ENCODE measurements at places on chromosomes 6 and 20.

DNA sequence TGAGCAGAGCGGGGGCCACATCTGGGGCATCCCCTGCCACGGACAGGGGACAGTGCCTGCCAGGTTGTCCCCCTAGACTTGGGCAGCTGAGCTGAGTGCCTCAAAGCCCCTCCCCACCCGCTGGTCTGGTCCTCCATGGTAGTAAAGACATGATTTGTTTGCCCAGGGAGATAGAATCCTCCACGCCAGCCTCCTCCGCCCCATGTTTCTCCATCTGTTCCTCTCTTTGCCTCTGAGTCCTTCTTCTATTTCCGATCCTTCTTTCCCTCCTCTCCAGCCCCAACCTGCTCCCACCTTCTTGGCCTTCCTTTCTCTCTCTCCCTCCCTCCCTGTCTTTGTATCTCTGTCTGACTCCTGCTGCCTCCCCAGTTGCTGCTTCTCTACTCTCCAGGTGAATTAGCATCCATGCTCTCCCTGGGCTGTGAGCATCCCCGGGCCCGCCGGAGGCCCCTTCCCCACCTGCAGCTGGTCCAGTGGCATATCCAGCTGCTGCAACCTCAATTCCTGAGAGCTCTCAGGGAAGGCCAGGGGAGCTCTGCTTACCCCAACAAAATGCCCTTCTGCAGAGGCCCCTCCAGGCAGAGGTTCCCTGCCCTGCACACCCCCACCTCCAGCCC lies 45.8 kb downstream of the CPNE5 start:
- DNase-seq: no peak

- no peak for DNase-seq
Observed at GRCh38 chr6:66103354-66103753, 396.3 kb upstream of the EYS start.

DNA sequence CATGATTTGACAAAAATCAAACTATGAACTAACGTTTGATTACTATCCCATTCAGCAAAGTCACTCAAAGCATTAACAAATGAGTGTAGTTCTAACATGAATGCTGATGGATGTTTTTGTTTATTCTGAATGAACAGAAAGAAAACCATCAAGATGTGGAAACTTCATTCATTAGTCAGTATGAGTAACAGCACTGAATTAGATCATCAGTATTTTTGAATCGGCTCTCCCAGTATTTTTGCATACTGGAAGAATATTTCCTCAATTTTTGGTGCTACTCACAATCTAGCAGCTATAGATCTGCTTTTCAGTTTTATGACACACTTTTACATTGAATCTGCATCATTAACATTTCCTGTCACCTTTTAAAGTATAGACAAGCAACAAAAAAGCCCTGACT lies 63.8 kb upstream of the CD83 start:
- DNase-seq: no peak

DNA sequence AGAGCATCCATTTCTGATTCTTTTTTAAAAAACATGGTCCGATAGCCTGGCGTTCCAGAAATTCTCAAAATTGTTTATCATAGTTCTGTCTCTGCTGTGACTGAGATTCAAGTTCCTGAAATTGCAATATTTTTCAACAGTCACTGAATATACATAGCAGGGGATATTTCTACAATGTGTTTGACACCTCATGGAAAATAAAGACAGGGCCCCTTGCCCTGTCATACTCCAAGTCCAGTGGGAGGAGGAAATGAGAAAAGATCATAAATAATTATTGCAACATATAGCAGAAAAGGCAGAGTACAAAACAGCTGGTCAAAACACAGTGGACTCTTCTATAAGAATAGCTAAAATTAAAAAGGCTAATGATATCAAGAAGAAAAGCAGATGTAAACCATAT lies 234.8 kb upstream of the SPTLC3 start:
- DNase-seq: no peak

GRCh38 chr20:39985271-39985827 lies 703.7 kb downstream of the MAFB start:
- DNase-seq: no peak

- DNase-seq: no peak
Observed at GRCh38 chr6:166512567-166512966, 73.9 kb downstream of the RAMACL start.

GRCh38 chr6:90144396-90144795 lies 152.2 kb downstream of the BACH2 start:
- DNase-seq: no peak

DNA sequence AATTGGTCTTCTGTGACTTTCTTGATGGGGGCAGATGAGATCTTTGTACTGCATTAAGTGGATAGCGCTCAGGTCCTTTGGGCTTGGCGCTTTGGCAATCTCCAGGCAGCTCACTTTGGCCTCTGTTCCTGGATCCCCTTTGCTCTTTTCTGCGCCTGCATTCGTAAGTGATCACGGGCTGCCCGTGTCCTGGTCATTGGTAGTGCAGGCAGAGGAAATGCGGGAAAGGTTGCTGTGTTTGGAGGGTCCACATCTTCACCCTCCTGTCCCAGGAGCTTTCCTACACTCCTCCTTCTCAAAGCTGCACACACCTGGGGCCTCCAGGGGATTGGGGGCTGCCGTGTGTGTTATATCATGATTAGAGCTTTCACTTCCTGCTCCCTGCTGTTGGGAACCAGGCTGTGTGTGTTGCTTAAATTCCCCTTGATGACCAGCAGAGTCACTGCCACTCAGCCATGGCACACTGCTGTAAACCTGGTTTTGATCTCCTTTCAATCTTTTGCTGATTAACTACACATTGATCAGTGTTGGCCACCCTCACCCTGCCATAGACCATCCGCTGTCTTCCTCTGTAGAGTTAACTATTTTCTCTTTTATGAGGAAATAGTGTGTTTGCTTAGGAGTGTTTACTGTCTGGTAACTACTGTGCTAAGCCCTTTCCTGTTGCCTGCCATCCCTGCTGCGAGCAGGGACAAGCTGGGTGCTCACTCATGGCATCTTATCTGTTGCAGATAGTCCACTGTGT lies 13.0 kb upstream of the SNHG17 start:
- DNase-seq: no peak

- no peak for DNase-seq
Observed at GRCh38 chr6:14849185-14849584, 396.7 kb upstream of the JARID2 start.

DNA sequence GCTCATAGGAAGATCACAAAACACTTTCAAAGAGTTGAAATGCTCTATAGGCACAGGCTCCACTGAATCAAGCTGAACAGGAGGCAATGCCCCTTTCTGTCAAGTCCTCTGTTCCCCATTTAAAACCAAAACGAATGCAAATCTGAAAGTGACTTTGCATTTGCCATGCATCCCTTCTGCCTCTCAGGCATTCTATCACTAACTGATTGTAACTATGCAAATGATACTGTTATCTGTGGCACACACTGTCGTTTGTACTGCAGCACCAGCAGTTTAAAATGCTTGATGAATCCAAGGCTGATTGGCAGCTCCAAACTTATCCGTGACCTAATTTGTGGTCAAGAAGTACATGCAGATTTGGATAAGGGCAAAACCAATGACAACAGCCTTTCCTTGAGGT lies 1067.5 kb upstream of the MAP3K7 start:
- no peak for DNase-seq

DNA sequence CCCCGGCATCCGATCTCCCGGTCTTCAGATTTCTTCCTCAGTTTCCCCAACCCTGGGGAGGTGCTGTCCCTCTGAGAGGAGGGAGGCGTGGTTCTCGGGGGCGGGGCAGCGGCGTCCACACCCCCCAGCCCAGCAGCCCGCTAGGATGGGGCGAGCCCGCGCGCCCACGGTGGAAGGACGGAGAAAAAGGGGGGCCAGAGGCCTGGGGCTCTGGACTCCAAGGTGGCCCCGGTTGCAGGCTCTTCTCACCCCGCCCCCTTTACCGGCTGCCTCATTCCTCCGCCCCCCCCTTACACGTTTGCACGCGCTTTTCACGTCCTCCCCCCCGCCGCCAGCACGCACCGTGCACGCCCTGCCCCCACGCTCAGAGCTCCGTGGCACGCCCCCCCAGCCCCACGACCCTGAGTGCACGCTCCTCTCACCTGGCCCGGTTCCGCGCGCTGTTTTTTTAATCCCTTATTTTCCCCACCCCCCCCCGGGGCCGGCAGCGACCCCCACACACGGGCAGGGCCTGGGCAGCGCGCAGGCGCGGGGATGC lies 402 bp downstream of the ZBTB12 start:
- peak; percentile 59 for DNase-seq

DNA sequence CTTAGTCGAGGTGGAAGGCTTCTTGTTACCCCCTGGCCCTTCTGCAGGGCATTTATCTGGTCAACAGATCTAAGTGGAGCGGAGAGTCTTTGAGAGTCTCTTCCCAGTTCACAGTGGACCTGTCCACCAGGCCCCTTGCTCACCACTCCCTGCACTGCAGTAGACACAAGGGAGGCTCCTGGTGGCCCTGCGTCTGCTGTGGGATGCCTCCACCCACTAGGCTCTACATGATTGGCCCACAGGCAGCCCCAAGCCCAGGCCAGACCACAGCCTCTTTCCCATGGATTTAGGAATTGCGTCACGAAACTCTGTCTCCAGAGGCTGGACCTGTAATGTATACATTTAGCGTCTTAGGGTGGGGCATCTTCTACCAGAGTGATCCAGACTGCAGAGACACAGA lies 28.4 kb downstream of the TBC1D7 start:
- DNase-seq: no peak

DNA sequence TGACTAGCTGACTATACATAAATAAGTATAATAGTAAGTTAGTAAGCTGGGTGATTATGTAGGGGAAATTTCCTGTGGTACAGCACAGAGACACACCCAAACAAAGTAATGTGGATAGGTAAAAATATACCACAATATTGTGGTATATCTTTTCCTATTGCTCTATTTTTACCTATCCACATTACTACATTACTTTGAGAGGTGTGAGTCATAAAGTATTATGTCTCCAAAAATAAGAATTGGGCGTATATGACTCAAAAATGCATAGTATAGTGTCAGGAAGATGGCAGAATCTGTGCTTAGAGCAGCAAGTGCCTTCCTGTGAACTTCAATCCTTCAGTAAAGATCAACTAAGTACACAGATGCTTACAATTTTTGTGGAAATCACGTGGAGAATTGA lies 2.7 kb upstream of the SIRPG start:
- no peak for DNase-seq

DNA sequence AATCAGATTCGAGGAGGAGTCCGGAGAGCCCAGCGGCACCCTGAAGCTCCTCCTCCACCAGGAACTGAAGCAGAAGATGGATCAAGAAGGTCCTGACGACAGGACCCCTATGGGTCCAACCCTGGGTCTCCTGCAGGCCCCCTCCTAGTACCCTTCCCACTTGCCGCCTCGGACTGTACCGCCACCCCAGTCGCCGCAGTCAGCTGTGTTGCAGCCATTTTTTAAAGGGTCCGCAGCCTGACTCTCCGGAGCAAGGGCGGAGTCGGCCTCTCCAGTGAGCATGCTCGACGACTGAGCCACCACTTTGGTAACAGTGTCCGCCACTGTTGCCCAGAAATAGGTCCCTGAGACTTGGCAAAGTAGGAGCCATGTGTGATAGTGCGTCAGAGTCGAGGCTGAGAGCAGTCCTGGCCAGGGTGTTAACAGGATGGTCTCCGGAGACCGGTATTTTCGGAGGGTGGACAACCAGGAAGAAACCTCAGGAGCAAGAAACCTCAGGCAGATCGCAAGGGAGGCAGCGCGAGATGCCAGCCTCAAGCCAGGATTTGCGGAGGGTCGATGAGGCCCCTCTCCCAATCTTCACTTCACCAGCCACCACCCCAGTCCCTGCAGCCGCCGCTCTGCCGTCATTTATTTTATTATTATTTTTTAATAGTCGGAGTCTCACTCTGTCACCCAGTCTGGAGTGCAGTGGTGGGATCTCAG lies 294.6 kb upstream of the ZNF337 start:
- no peak for DNase-seq

DNA sequence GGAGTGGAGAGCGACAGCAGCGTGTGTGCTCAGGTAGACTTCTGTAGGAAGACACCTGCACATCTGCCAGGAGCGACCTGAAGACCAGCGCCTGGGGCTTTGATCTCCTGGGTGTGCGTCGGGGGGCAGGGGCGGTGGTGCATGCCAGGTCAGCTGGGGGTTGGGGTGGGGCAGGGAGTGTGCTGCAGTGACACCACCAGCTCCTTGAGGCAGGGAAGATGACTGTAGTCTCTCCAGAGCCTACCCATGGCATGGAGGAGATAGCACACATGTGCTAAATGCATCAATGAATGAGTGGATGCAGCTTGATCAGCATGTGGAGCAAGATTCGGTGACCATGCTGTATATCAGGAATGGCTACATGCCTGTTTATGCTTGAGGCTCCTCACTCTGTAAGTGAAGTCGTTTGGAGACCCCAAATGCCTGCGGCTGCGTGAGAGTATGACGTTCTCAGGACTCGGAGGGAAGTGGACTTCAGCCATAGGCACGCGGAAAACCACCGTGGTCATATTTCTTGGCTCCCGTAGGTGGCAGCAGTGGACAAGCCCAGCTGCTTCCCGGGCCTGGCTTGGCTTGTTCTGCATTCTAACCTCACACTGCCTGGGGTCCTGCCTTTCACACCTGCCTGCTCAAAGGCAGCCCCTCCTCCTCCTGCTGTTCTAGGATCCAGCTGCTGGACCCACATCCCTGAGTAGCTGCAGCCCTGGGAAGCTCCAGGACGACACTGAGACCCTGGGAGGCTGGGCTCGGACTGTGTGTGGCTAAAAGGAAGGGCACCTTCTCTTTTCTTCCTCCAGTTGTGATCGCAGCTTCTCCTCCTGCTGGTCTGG lies 39.4 kb upstream of the KCNK16 start:
- peak; percentile 79 for DNase-seq

DNA sequence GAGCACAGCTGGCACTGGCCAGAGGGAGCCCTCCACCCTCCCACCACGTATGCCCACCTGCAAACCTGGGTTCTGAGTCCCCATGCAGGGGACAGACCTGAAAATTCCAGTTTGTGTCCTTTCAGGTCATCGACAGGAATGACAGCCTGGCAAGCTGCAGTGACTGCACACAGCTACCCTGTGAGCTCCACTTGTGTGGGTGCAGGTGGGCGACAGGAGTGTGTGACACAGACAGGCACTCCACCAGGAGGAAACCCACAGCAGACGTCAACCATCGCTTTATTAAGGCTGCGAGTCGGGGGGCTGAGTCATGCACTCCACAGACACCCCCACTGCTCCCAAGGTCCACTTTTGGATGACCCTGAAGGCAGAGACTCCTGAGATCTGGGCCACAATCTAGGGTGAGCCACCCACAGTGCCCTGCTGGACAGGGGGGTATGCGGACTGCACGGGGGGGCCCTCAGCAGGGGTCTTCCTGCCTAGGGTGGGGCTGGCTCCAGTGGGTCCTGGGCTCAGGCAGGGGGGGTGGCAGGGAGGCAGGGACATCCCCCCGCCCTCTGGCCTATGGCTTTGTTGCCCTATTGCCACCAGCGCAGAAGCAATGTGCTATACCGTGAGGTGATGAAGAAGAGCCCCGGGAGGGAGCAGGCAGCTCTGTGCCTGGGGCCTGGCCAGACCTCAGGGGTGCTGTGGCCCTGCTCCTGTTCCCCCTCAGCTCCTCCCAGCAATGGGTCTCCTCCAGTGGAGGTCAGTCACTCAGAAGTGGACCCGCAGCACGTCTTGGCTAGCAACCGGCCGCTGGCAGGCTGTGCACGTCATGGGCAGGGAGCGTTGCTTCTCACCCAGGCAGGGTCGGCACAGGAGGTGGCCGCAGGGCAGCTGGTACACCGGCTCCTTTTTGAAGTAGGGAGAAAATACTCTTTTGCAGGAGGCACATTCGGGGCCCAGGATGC lies 25.1 kb upstream of the AVP start:
- DNase-seq: no peak

- no peak for DNase-seq
Observed at GRCh38 chr20:12113468-12114371, 196.0 kb downstream of the BTBD3 start.
